ENCODE measurements at places on chromosomes 16 and 17. TPM values are rescaled to one million over a fixed set of nuclear protein-coding genes. Genes with fewer than 3 reads are reported as not detected.

The MILR1 gene
- total RNA-seq, result 6.5 TPM

The KNOP1 gene
- 11.4 TPM for total RNA-seq

The KRT16 gene
- not detected for total RNA-seq

The CDK10 gene
- 64.4 TPM for total RNA-seq

The CENPX gene
- 29.4 TPM for total RNA-seq

The SSTR5 gene
- 0.82 TPM for total RNA-seq

The PRM2 gene
- not detected for total RNA-seq

The MRPS7 gene
- total RNA-seq, result 48.6 TPM

The UMOD gene
- total RNA-seq, result 637 TPM

The SEZ6 gene
- 0.06 TPM for total RNA-seq

The VPS9D1 gene
- total RNA-seq, result 9.9 TPM

The KCNAB3 gene
- 4.1 TPM for total RNA-seq

The RHBDL1 gene
- 2.6 TPM for total RNA-seq

The ASIC2 gene
- 4.5 TPM for total RNA-seq

The PERCC1 gene
- not detected for total RNA-seq

The C1QL1 gene
- total RNA-seq, result 1.1 TPM

The SPECC1 gene
- 24.8 TPM for total RNA-seq

The HOXB4 gene
- 14.2 TPM for total RNA-seq

The PIK3R6 gene
- total RNA-seq, result 1.6 TPM

The CCL4 gene
- 6.0 TPM for total RNA-seq

The SPAG5 gene
- 26.7 TPM for total RNA-seq

The WNT3 gene
- total RNA-seq, result 0.82 TPM

The PLA2G10 gene
- total RNA-seq, result not detected

The KIF1C gene
- total RNA-seq, result 44.0 TPM

The APOBR gene
- 3.3 TPM for total RNA-seq

The TBC1D3G gene
- 0.29 TPM for total RNA-seq

The TEKT1 gene
- total RNA-seq, result 0.70 TPM

The KRT20 gene
- total RNA-seq, result 0.23 TPM

The MT1F gene
- 15.8 TPM for total RNA-seq

The KRT31 gene
- 0.47 TPM for total RNA-seq

The LRRC36 gene
- 4.9 TPM for total RNA-seq

The LUC7L gene
- total RNA-seq, result 93.1 TPM

The LAT gene
- total RNA-seq, result 5.4 TPM

The TANC2 gene
- total RNA-seq, result 113 TPM

The QPRT gene
- 86.2 TPM for total RNA-seq

The ANKS3 gene
- total RNA-seq, result 25.6 TPM

The TMEM94 gene
- total RNA-seq, result 96.0 TPM

The DPH1 gene
- total RNA-seq, result 48.1 TPM

The MLST8 gene
- total RNA-seq, result 31.9 TPM

The KRTAP4-5 gene
- total RNA-seq, result not detected

The GRIN2A gene
- 5.3 TPM for total RNA-seq

The GPR179 gene
- total RNA-seq, result 0.06 TPM

The AIPL1 gene
- not detected for total RNA-seq

The PRSS8 gene
- total RNA-seq, result 30.2 TPM

The RNF222 gene
- not detected for total RNA-seq

The CFAP52 gene
- 1.1 TPM for total RNA-seq

The MEIOC gene
- total RNA-seq, result 0.35 TPM

The TEX19 gene
- not detected for total RNA-seq

The GAS7 gene
- total RNA-seq, result 37.9 TPM

The PAQR4 gene
- 5.2 TPM for total RNA-seq

The CLEC19A gene
- total RNA-seq, result 0.18 TPM

The SRCAP gene
- 47.5 TPM for total RNA-seq

The LDHD gene
- total RNA-seq, result 15.0 TPM

The TP53TG3 gene
- total RNA-seq, result not detected

The NHLRC4 gene
- 18.0 TPM for total RNA-seq

The HMOX2 gene
- 27.9 TPM for total RNA-seq

Data from metanephros (tissue), 2 donors.